ENCODE measurements at places on chromosomes 16 and 17.

DNA sequence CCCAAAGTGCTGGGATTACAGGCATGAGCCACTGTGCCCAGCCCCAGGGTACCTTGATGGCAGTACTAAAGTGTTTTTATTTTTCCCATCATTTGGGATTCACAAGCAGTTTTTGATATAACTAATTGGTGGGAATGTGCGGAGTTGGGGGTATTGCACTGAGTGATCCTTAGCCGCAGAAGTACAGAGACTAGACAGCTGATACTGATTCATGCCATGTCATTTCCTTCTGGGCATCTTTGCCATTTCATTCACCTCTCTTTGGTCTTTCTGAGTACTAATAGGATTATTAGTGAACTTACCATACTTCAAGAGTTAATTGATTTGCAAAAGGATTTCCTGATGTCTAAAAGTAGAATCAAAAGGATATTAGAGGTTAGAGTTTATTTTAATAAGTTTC is 9.7 kb downstream of the NMT1 start:
- no peak for DNase-seq

- no peak for DNase-seq
These were observed 1.2 kb downstream of the CCDC137 start for GRCh38 chr17:81667754-81668153.

DNA sequence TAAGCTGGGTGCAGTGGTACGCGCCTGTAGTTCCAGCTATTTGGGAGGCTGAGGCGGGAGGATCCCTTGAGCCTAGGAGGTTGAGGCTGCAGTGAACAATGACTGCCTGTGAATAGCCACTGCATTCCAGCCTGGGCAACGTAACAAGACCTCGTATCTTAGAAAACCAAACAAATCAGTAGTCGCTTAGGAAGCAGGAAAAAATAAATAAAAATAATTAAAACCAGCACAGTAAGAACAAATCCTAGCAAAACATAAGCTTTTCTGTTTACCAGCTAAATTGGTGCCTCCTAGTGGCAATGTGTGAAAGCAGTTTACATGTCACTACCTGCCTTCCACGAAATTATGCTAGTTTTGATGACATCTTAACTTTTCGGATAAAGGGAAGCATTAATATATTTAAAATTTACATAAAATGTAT is 1.3 kb downstream of the ARMC5 start:
- DNase-seq, result peak; percentile 48

GRCh38 chr17:7626307-7626706 is 1.3 kb downstream of the SAT2 start:
- DNase-seq, result no peak

DNA sequence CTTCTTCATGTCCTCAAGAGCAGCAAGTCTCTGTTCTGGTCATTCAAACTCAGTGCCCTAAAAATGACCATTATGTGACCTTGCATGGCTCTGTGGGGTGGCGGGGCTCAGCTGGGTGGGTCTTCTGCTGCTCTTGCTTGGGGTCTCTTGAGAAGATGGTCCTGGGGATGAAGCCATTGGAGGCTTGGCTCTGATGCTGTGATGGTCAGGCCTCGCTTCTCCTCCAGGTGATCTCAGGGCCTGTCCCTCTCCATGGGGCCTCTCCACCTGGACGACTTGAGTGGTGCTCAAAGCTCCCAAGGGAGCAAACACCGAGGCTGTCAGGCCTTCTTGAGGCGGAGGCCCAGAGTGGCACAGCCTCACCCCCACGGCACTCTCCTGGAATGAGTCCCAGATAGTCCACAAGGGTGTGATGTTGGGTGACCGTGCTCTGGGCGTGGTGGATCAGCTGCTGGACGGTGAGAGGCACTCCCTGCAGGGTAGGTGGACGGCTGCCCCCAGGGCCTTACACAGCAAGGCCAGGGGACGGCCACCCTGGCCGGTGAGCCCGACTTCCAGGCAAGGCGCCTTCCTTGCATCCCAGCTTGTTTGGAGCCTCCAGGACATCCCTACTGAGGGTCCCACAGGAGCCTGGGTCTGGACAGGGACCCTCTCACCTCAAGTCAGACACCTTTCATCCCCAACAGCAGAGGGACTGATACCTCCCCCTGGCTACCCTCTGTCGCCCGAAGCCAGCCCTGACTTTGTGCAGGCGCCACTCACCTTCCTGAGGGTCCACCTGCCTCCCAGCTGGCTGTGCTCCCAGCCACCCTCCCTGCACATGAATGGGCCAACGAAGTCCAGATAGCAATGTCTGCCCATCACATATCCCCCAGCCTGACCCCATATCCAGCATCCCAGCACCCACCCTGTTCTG is 48.7 kb downstream of the USP22 start:
- no peak for DNase-seq

DNA sequence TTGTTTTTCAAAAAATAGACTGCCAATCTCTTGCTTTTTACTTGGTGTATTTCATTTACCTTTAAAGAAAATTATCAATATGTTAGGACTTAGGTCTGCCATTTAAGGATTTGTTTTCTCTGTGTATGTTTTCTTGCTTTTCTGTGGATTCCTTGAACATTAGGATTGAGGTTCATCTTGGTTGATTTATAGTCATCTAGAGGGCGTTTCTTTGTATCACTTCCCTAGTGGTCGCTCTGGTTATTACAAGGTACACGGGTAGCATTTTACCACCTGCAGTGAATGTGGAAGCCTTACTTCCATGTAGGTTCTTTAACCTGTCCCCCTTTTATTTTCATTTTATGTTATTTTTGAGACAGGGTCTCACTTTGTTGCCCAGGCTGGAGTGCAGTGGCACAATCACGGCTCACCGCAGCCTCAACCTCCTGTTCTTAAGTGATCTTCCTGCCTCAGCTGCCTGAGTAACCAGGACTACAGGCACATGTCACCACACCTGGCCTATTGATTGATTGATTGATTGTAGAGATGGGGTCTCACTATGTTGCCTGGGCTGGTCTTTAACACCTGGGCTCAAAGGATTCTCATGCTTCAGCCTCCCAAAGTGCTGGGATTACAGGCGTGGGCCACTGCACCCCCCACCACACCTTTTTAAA is 35.2 kb upstream of the CBX4 start:
- DNase-seq, result peak; percentile 46

GRCh38 chr16:819336-820043 is 19.0 kb upstream of the GNG13 start:
- DNase-seq, result no peak

DNA sequence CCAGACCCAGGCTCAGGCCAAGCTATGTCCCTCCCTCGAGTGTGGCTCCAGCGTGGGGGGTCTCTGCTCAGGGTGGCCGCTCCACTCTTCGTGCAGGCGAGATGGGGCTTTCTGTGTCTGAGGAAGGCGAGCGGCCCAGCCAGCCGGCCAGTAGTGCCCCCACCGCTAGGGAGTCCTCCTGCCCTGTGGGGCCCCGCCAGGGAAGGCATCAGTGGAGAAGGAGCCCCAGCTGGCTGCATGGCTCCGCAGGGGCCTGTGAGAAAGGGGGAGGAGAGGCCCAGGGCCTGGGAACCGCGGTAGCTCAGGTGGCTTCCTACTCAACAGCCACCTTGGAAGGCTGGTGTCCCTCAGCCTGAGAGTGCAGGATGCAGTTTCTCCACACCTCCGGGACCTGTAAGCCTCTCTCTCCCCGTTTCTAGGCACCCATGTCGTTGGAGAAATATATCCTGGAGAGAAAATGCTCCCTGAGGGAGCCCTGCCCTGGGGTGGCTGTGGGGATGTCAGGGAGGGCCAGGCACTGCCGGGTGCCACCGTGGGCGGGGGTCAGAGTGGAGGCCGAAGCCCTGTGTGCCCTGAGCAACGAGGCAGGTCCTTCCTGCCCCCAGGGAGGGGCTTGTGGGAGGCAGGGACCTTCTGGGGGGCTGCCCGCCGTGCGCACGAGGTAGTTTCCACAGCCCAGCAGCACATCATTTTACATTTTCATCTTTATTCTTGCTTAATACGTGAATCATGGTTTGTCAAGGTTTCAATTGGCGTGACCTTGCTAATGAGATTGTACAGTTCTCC is 3.3 kb downstream of the PIGQ start:
- no peak for DNase-seq

DNA sequence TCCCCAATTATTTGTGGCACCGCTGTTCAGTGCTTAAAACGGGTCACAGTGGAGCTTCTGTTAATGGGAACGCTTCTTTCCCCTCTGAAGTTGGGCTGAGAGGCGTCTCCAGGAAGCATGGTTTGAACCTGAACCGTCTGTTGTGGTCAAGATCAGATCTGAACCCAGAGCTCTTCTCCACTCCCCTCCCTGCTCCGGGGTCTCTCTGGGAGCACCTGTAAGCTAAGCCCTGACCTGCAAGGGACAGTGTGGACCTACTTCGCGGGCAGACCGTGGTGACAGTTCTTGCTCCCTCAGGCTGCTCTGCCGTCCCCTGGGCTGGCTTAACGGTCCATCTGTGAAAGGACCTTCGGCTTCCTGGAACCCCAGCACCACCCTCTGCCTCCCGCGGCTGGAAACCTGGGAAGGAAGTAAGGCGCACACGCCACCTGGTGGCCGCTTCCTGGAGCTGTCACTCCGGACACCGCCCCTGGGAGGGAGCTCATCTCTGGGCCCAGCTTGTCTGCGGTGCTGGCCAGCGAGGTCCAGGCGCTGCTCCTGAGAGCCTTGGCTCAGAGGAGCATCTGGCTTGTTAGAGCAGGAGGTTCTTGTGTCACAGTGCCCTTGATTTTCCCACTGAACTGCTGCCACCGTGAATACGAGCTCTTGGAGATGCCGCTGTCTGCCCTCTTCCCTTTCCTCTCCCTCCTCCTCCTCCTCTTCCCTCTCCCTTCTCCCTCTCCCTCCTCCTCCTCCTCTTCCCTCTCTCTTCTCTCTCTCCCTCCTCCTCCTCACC is 518.5 kb upstream of the EEF2KMT start:
- DNase-seq, result no peak

Measured in naive thymus-derived CD8-positive, alpha-beta T cell (primary cell).